ENCODE measurements at places on chromosomes 3 and 15. TPM values are rescaled to one million over a fixed set of nuclear protein-coding genes. Genes with fewer than 3 reads are reported as not detected.

The SPATA12 gene
- 0.41 TPM for total RNA-seq

The CORO2B gene
- total RNA-seq: 3.5 TPM

The TMEM212 gene
- total RNA-seq: not detected

The STRIT1 gene
- not detected for total RNA-seq

The VGLL3 gene
- total RNA-seq: 4.4 TPM

The SLC22A13 gene
- not detected for total RNA-seq

The GOLGA8A gene
- 8.8 TPM for total RNA-seq

The PAQR9 gene
- 4.1 TPM for total RNA-seq

The MYNN gene
- total RNA-seq: 8.2 TPM

The THSD4 gene
- 33.5 TPM for total RNA-seq

The ESYT3 gene
- 0.54 TPM for total RNA-seq

The SCG5 gene
- 2.3 TPM for total RNA-seq

The RTP1 gene
- not detected for total RNA-seq

The CYP1A2 gene
- total RNA-seq: not detected

The MEIS2 gene
- 9.9 TPM for total RNA-seq

The C3orf85 gene
- not detected for total RNA-seq

The NUP210 gene
- total RNA-seq: 41.7 TPM

The EFHB gene
- 0.53 TPM for total RNA-seq

The PEAK1 gene
- 5.1 TPM for total RNA-seq

The CNTN4 gene
- not detected for total RNA-seq

The KIF15 gene
- 13.3 TPM for total RNA-seq

The IQCF5 gene
- not detected for total RNA-seq

The TUBGCP5 gene
- total RNA-seq: 26.3 TPM

The INAFM2 gene
- total RNA-seq: 5.3 TPM

The CHRM5 gene
- total RNA-seq: not detected

The LYZL4 gene
- total RNA-seq: not detected

The SEMA3F gene
- total RNA-seq: 14.0 TPM

The ZIC1 gene
- total RNA-seq: not detected

The GOLGA8M gene
- total RNA-seq: not detected

The OR5K1 gene
- total RNA-seq: not detected

The ATP2B2 gene
- 0.13 TPM for total RNA-seq

The PP2D1 gene
- not detected for total RNA-seq

The MITF gene
- total RNA-seq: 5.8 TPM

The HIGD2B gene
- not detected for total RNA-seq

The ALCAM gene
- total RNA-seq: 70.0 TPM

The PRRT3 gene
- total RNA-seq: 0.66 TPM

The C3orf49 gene
- not detected for total RNA-seq

The ASTE1 gene
- 4.8 TPM for total RNA-seq

The XIRP1 gene
- 0.06 TPM for total RNA-seq

The CLEC3B gene
- total RNA-seq: not detected

The GOLGA8G gene
- not detected for total RNA-seq

The FBXW12 gene
- not detected for total RNA-seq

The LARP6 gene
- 74.0 TPM for total RNA-seq

The GNAT1 gene
- not detected for total RNA-seq

The DPPA2 gene
- total RNA-seq: not detected

The EBLN2 gene
- 0.39 TPM for total RNA-seq

The STRA6 gene
- total RNA-seq: 71.4 TPM

The CACNA2D2 gene
- 0.15 TPM for total RNA-seq

The ISLR gene
- total RNA-seq: not detected

The TF gene
- total RNA-seq: 0.60 TPM

The NR1I2 gene
- not detected for total RNA-seq

The MINAR1 gene
- 0.56 TPM for total RNA-seq
